ENCODE measurements at places on chromosomes 12 and 14. TPM values are rescaled to one million over a fixed set of nuclear protein-coding genes. Genes with fewer than 3 reads are reported as not detected.

DNA sequence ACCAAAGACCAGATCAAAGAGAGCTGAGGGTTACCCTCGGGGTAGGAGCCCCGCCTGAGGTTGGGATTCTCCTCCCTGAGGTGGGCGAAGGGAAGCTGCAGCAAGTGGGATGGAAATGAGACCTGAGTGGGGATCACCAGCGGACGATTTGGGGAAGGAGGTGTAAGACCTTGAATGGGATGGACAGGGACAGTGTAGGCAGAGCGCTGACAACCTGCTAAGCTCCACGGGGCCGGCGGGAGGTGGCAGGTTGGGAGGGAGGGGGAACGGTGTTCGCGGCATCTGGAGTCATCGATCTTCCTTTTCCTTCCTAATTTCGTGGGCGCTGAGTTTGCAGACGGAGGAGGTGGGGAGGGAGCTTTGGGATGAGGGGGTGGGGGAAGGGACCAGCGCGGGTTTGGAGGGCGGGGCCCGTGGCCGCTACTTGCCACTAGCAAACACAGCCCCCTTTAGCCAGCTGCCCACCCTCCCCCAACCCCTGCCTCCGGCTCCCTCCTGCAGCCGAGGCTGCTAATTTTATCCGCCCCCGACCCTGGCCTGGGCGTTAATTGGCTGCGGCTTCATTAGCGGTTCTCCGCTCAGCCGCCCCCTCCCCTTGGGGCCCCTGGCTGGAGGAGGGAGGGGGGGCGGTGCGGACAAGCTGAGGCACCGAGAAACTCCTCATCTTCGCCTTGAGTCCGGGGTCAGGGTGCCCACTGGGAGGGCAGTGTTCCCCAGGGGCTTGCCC, 2.8 kb upstream of the SHMT2 start:
- H3K4me3 ChIP-seq: no peak overlapping the region
- peaks cover 23% of the 10 kb centered on the region for H3K36me3 ChIP-seq
- no peak overlapping the region for H3K27ac ChIP-seq
- peaks cover 20% of the 10 kb centered on the region for H3K4me1 ChIP-seq

GRCh38 chr12:132393245-132393795, 63.9 kb upstream of the GALNT9 start:
- no peak overlapping the region for H3K4me3 ChIP-seq
- peaks cover 41% of the 10 kb centered on the region for H3K27me3 ChIP-seq
- H3K36me3 ChIP-seq: peaks cover 4% of the 10 kb centered on the region
- H3K4me1 ChIP-seq: no peaks in the 10 kb centered on the region
- H3K27ac ChIP-seq: no peak overlapping the region

GRCh38 chr12:118371321-118372282, 1.1 kb downstream of the TAOK3 start:
- H3K27ac ChIP-seq: peak overlapping the region; percentile 99
- no peaks in the 10 kb centered on the region for H3K36me3 ChIP-seq
- peak overlapping the region; percentile 98 for H3K4me3 ChIP-seq
- peaks cover 8% of the 10 kb centered on the region for H3K4me1 ChIP-seq

DNA sequence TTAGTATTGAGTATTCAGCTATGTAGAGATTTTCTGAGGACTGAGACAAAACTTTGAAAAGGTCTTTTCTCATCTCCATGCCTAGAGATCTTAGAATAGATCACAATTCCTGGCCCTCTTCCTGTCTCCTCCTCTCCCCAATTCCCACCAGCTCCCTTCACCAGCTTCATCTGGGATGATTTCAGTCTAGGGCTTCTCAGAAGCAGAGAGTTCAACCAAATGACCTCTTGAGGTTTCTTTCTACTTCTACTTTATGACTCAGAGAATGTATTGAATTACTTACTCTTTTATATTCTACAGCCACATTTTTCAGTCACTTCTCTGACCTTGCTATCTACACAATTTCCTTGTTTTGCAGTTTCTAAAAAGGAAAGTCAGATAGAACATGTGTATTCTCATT, 19.4 kb upstream of the SNX6 start:
- H3K36me3 ChIP-seq: peaks cover 13% of the 10 kb centered on the region
- no peaks in the 10 kb centered on the region for H3K27me3 ChIP-seq
- H3K27ac ChIP-seq: peak overlapping the region; percentile 99
- H3K4me1 ChIP-seq: peaks cover 30% of the 10 kb centered on the region
- H3K4me3 ChIP-seq: no peak overlapping the region

DNA sequence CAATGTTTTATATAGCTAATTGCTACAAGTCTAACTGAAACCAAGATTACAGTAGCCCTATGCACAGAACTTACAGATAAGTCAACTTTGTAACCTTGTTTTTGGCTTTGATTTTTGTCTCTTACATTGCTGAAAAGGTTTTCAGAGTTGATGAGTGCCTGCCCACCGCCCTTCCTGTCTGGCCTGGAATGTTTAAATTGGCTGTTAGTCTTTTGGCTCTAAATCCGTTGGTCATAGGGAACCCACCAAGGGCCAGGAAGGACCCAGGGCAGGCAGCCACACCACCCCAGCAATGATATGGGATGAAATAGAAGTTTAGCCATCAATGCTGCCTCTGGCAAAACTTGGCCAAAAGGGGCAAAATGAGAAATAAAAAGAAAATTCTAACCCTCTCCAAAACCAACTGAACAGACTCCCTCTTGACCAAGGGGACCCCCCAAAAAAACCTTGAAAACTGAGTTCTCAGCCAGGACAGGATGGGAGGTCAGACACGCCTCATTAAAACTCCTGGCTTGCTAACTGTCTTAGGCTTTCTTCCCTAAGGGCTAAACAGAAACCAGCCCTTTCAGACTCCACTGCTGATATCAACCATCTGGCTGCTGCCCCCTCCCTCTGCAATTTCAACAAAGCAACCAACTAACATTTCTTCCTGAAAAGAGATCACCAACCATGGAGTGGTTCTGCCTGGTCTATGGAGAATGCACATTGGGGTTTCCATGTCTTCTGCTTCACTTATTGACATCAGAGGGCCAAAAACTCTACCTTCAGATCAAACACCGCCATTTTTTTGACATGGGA, 242.1 kb upstream of the NOS1 start:
- DNase-seq: no peak
- H3K27ac ChIP-seq: no peak overlapping the region
- H3K27me3 ChIP-seq: peaks cover 12% of the 10 kb centered on the region
- H3K4me1 ChIP-seq: no peaks in the 10 kb centered on the region
- no peak overlapping the region for H3K4me3 ChIP-seq
- no peaks in the 10 kb centered on the region for H3K36me3 ChIP-seq

DNA sequence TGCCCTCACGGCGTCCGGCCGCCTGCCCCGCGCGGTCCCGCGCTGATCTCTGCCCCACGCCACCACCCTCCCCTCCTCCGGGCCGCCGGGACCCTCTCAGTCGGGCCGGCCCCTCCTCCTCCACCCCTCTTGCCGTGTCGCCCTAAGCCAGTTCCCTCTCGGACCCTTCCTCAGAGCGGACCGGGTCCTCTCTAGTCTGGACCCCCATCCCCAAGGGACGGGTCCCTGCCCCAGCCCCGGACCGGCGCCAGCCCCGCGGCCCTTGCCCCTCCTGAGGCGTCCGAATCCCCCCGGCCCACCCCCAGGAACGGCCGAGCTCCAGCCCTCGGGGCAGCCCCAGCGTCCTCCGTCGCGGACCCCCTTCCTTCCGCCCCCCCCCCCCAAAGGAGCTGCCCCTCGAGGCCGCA, 485 bp downstream of the PPP4R4 start:
- peak overlapping the region; percentile 69 for H3K4me3 ChIP-seq
- no peak overlapping the region for H3K27ac ChIP-seq
- no peaks in the 10 kb centered on the region for H3K27me3 ChIP-seq
- peaks cover 25% of the 10 kb centered on the region for H3K4me1 ChIP-seq
- DNase-seq: no peak
- no peaks in the 10 kb centered on the region for H3K36me3 ChIP-seq

GRCh38 chr12:124752437-124753227, 111.0 kb downstream of the SCARB1 start:
- peak overlapping the region; percentile 13 for H3K27ac ChIP-seq
- peak overlapping the region; percentile 33 for H3K4me3 ChIP-seq
- peak; percentile 78 for DNase-seq
- H3K4me1 ChIP-seq: peaks cover 39% of the 10 kb centered on the region

- peaks cover 14% of the 10 kb centered on the region for H3K4me1 ChIP-seq
- no peak for DNase-seq
- H3K27me3 ChIP-seq: no peaks in the 10 kb centered on the region
- H3K36me3 ChIP-seq: peaks cover 7% of the 10 kb centered on the region
- H3K27ac ChIP-seq: no peak overlapping the region
Observed at GRCh38 chr12:112126911-112127310, 1.6 kb downstream of the TRAFD1 start.

DNA sequence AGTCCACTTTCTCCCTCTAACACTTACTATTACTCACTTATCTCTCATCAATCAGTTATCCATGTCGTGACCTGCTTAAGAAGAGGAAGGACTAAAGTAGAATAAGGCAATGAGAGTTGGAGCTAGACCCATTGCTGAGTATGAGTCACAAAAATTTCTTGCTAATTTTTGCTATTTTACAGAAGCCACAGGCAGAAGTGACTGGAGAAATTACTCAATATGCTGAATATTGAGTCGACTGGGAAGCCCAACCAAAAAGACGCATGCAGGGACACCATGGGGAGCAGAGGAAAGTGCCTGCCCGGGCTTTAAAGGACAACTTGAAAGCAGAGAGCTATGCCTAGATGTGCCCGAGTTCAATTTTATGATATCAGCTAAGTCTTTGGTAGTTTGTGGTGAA, 115.4 kb upstream of the FOXG1 start:
- peak; percentile 73 for DNase-seq
- H3K4me3 ChIP-seq: peak overlapping the region; percentile 23
- H3K27me3 ChIP-seq: no peaks in the 10 kb centered on the region
- peak overlapping the region; percentile 86 for H3K27ac ChIP-seq
- H3K4me1 ChIP-seq: peaks cover 28% of the 10 kb centered on the region
- no peaks in the 10 kb centered on the region for H3K36me3 ChIP-seq

GRCh38 chr14:58668848-58669480, 31.2 kb downstream of the DACT1 start:
- H3K4me3 ChIP-seq: no peak overlapping the region
- H3K27ac ChIP-seq: no peak overlapping the region
- no peaks in the 10 kb centered on the region for H3K36me3 ChIP-seq
- no peaks in the 10 kb centered on the region for H3K4me1 ChIP-seq
- peaks cover 76% of the 10 kb centered on the region for H3K27me3 ChIP-seq

- H3K36me3 ChIP-seq: no peaks in the 10 kb centered on the region
- H3K27ac ChIP-seq: no peak overlapping the region
- H3K4me3 ChIP-seq: no peak overlapping the region
- no peaks in the 10 kb centered on the region for H3K27me3 ChIP-seq
Observed at GRCh38 chr12:58117201-58117600, 175.8 kb downstream of the ATP23 start.

DNA sequence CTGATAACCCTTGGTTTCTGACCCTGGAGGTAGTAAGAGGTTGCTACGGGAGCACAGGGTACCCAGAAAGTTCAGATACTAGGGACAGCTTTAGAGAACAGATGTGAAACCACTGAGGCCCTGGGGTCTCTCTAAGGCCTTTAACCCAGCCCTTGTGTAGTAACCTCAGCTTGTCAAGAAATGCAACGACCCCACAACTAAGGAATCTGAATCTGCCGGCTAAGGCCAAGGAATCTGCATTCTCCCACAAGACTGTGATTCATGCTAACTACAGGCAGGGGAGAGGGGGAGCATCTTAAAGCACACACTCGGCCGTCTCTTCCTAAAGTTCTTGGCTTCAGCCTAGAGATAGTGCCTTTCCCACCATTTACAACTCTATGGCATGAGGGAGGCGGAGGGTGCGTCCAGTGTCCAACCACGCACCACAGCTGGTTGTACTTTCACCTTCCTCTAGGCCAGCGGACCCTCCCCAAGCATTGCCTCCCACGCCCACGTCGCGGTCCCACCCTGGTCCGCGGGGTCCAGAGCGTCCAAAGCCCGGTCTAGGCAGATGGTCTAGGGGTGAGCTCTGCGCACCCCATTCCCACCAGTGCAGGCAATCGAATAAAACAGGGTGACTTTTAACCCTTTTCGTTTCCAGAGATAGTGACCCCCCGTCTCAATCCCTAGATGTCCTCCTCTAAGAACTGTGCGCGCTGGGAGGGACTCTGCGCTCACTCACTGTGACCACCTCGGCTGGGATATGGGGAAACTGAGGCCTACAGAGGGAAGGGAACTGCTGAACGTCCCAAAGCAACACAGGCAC, 735 bp upstream of the VASH1 start:
- no peak overlapping the region for H3K27ac ChIP-seq
- H3K36me3 ChIP-seq: no peaks in the 10 kb centered on the region
- no peaks in the 10 kb centered on the region for H3K4me1 ChIP-seq

- H3K36me3 ChIP-seq: no peaks in the 10 kb centered on the region
- no peaks in the 10 kb centered on the region for H3K27me3 ChIP-seq
Observed at GRCh38 chr14:91744068-91744480, 12.2 kb upstream of the CATSPERB start.

DNA sequence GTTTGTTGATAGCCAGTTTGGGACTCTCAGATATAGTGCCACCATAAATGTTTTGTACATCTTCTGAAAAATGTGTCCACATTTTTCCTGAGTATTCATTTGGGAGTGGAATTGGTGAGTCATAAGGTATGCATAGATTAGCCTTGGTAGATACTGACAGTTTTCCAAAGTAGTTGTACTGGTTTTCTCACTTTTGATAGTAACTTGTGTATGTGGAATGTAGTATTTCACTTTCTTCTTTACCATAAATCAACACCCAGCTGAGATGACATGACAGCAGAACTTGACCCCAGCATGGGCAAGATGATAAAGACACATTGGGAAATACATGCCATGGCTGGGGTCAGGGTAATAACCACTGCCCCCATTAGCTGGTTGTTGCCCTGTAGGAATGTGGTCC, 5.4 kb downstream of the FBXW8 start:
- DNase-seq: peak; percentile 21
- no peak overlapping the region for H3K4me3 ChIP-seq
- H3K4me1 ChIP-seq: peaks cover 31% of the 10 kb centered on the region
- no peaks in the 10 kb centered on the region for H3K27me3 ChIP-seq
- peak overlapping the region; percentile 49 for H3K27ac ChIP-seq
- H3K36me3 ChIP-seq: peaks cover 20% of the 10 kb centered on the region

GRCh38 chr14:102418853-102419240, 56.1 kb downstream of the TECPR2 start:
- peak overlapping the region; percentile 36 for H3K27ac ChIP-seq
- no peak overlapping the region for H3K4me3 ChIP-seq
- peaks cover 16% of the 10 kb centered on the region for H3K36me3 ChIP-seq
- H3K4me1 ChIP-seq: no peaks in the 10 kb centered on the region
- no peaks in the 10 kb centered on the region for H3K27me3 ChIP-seq

GRCh38 chr12:64493513-64493912, 41.6 kb downstream of the TBK1 start:
- H3K4me3 ChIP-seq: no peak overlapping the region
- no peaks in the 10 kb centered on the region for H3K4me1 ChIP-seq
- no peaks in the 10 kb centered on the region for H3K27me3 ChIP-seq
- peaks cover 100% of the 10 kb centered on the region for H3K36me3 ChIP-seq

DNA sequence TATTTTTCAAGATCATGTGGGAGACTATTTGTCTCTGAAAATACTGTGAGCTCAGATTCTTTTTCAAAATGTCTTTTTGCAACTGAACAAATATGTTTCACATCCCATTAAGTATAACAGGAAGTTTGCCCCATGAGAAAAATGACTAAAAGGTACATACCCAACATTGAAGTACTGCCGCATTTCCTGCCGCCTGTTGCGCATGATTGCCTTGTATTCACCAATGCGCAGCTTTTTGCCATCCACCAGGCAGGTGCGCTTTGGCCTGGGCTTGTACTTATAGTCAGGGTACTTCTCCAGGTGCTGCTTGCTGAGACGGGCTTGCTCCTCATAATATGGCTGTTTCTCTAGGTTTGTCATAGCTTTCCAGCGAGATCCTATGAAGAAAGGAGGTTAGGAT, 413.2 kb downstream of the SOX5 start:
- H3K4me1 ChIP-seq: no peaks in the 10 kb centered on the region
- no peaks in the 10 kb centered on the region for H3K36me3 ChIP-seq
- H3K27me3 ChIP-seq: peaks cover under 1% of the 10 kb centered on the region
- no peak overlapping the region for H3K4me3 ChIP-seq
- DNase-seq: no peak

Gene ATF7IP
- total RNA-seq: 29.4 TPM

Gene SLC17A8
- not detected for total RNA-seq

Gene CD69
- total RNA-seq: not detected

Gene TMEM119
- total RNA-seq: not detected

Gene PZP
- not detected for total RNA-seq

Gene MYF6
- total RNA-seq: not detected

Gene RIMBP2
- not detected for total RNA-seq

Gene CCDC177
- not detected for total RNA-seq
